ENCODE measurements at places on chromosomes 12 and 14.

DNA sequence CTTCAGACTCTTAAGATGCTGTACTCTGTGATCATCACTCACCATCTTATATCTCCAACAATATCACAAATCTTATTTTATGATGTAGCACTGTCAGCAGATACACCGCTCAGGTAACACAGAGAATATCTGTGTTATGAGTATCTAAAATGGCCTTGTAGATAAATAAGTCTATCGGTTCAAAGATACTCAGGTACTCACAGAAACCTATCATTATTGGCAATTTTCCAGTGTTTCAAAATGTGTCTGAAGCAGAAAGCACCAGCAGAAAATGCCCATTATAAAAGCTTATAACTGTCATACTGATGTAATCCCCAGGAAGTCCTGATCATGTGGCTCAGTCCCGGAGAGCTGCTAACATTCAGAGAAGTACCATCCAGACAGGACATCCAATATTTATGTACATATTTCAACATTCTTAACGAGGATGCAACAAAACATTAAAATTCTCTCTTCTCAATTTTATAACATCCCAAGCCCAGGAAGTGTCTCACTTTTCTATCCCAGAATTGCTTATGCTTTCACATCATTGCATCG, 190.7 kb upstream of the LMNTD1 start:
- DNase-seq = no peak

- DNase-seq = no peak
Measured at GRCh38 chr12:112977641-112978040, 678 bp upstream of the OAS2 start.

GRCh38 chr12:71439362-71439612, 311 bp upstream of the LGR5 start:
- DNase-seq = no peak

- DNase-seq = no peak
Measured at GRCh38 chr14:104499784-104500760, 79.5 kb upstream of the C14orf180 start.

DNA sequence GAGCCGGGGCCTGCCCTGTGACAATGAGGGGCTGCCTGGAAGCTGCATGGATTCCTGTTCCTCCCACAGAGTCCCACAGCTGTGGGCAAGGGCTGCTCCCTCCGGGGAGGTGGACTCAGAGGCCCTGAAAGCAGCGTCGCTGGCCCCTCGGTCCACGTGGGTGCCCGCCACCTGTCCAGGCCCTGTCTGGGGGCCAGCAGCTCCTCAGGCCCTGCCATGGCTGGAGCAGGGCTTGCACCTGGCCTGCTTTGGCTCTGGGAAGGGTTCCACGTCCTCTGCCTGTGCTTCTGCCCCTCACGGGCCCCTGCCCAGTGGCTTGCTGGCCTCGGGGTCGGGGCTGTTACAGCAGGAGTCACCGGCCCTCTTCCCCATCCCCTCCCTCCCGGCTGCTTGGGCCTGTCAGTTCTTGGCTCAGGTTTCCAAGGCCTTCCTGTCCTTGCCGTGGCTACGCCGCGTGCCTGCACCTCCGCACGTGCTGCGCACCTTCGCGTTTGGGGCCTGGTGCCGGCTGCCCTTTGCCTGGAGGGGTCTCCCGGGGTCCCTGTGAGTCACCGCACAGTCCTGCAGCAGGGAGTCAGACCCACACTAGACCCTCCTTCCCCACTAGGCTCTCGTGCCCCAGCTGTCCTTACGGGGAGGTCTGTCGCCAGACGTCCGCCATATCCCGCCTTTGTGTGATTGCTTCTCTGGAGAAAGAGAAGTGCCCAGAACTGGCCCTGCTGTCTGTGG, 5.8 kb downstream of the FBRSL1 start:
- DNase-seq = no peak

DNA sequence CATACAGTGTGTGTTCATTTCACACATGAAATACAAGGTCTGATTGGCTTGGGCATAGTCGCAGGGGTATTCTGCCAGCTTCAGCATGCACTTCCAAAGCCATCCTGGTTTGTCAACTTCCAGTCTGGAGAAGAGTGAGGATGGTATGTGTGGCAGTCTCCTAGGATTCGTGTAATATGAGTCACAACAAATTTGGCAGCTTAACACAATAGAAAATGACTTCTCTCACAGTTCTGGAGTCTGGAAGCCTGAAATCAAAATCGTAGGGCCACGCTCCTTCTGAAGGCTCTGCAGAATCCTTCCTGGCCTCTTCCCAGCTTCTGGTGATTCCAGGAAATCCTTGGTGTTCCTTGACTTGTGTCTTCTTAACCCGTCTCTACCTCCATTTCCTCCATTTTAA, 167.5 kb downstream of the PPM1H start:
- DNase-seq = no peak

- no peak for DNase-seq
Measured at GRCh38 chr12:84638811-84639368, 273.7 kb downstream of the SLC6A15 start.

GRCh38 chr14:99616832-99617800, 13.1 kb upstream of the CCDC85C start:
- DNase-seq = no peak

DNA sequence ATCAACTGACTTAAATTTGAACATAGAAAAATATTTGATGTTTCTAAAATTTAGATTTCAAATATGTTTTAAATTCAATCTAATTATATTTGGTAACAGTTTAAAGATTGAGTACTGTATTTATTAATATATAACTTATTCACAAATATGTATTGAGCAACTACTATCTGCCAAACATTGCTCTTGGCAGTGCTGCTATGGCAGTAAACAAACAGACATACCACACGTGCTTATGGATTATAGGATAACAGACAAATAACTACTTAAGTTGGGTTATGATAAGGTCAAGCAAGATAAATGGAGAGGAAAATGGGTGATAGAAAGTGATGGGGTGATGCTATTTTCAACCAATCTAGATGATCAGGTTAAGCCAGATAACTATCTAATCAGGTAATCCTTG, 538.1 kb downstream of the C12orf50 start:
- DNase-seq = no peak

DNA sequence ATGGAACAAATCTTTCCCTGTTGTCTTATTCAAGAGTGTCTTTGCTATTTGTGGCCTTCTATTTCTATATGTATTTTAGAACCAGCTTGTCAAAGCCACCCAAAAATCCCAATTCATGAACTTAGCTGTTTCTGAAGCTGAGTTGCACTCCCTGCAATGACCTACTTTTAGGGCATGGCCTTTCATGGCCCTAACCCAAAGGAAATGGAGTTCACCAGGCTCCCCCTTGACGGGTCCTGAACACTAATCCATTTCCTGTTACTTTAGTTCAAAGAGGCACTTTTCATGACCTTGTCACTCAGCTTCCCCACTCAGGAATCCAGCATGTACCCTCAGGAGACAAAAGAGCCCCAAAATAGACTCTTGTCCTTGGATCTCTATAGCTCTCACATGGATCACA, 7.6 kb downstream of the TMED8 start:
- no peak for DNase-seq

- DNase-seq = no peak
Measured at GRCh38 chr12:88993651-88994050, 358.6 kb downstream of the DUSP6 start.

GRCh38 chr12:559906-560455, 100.2 kb downstream of the B4GALNT3 start:
- DNase-seq = no peak

GRCh38 chr12:19572920-19573558, 133.7 kb downstream of the AEBP2 start:
- peak; percentile 23 for DNase-seq

GRCh38 chr14:93954900-93955849, 21.2 kb downstream of the ASB2 start:
- DNase-seq = no peak

DNA sequence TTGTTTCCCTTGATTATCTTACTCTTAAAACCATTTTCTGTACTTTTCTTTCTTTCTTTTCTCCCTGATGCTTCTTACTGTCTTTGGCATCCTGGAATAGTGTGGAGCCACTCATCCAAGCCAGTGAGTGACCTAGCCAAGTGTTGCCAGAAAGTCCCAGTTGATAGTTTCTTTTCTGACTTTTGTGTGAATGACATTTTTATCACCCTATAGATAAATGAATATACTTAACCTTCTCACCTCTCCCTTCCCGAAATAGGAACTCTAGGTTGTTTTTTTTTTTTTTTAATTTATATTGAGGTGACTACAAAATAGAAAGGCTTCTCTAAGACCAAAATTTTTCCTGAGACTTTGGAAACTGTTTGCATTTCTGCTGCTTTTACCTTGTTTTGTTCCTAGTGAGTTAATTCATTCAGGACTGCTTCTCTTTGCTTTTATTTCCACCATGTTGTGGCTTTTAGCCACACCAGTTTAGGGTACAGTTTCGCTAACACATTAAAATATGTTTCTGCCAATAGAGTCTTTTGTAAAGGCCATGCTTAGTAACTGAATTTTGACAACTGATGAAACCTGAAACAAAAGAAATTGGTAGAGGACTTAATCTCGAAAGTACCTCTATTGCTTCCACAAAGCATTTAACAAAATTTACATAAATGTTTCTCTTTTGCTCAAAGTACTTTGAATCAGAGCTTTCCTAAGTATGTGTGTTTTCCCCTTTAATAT, 194.6 kb downstream of the ERC1 start:
- DNase-seq = no peak

GRCh38 chr12:31872831-31873604, 86.2 kb upstream of the RESF1 start:
- no peak for DNase-seq

- DNase-seq = no peak
Measured at GRCh38 chr14:74142523-74142922, 57.8 kb downstream of the LIN52 start.

- no peak for DNase-seq
Measured at GRCh38 chr14:76551116-76551515, 175.2 kb downstream of the ESRRB start.

DNA sequence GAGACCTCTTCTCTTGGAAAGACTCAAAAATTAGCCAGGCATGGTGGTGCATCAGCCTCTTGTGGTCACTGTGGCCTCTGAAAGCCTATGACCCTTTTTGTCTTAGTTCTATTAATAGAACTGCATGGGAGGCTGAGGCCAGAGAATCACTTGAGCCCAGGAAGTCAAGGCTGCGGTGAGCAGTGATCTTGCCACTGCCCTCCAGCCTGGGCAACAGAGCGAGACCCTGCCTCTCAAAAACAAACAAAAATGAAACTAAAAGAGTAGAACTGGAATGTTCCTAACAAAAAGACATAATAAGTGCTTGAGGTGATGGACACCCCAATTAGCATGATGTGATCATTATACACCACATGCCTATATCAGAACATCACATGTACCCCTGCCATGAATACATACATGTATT, 197.0 kb upstream of the EEA1 start:
- DNase-seq = no peak
